ENCODE measurements at places on chromosomes 6 and 20.

GRCh38 chr6:160386869-160387530 lies 38.8 kb downstream of the SLC22A3 start:
- DNase-seq: no peak

DNA sequence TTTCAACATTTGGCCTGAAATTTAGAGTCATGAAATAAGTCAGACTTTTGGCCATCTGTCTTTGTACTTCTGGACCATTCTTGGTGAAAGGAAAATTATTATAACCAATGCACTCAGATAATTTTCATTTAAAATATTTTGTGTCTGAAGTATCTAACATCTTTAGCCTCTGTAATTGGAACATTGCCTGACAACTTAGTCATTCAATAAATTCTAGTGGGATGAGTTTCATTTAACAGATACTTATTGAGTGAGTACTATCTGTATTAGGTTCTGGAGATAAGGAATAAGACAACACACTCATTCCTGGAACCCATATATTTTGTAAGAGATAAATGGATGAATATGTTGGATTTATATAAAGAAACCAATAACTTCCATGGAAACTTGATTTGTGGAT lies 536.0 kb downstream of the BCKDHB start:
- DNase-seq: no peak

- DNase-seq: no peak
Measured at GRCh38 chr6:137874204-137875057, 7.4 kb downstream of the TNFAIP3 start.

DNA sequence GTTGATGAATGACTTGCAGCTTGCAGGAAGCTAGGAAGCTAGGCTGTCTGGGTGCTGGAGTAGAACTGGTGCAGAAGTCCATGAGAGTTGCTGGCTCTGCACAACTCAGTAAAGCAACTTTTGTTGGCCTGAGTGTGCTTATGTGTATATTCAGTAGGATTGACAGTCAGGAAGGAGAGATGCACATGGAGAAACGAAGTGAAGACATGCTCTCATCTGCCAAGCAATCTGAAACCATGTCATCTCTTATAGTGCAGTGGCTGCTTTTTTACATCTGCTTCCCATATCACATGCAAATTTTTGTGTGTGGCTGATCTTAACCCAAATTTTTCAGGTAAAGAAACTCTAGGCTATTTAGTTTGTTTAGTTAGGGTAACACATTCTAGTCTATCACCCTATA lies 252.4 kb upstream of the HS3ST5 start:
- no peak for DNase-seq

- peak; percentile 33 for DNase-seq
Measured at GRCh38 chr20:60271597-60271996, 313.4 kb downstream of the CDH26 start.

DNA sequence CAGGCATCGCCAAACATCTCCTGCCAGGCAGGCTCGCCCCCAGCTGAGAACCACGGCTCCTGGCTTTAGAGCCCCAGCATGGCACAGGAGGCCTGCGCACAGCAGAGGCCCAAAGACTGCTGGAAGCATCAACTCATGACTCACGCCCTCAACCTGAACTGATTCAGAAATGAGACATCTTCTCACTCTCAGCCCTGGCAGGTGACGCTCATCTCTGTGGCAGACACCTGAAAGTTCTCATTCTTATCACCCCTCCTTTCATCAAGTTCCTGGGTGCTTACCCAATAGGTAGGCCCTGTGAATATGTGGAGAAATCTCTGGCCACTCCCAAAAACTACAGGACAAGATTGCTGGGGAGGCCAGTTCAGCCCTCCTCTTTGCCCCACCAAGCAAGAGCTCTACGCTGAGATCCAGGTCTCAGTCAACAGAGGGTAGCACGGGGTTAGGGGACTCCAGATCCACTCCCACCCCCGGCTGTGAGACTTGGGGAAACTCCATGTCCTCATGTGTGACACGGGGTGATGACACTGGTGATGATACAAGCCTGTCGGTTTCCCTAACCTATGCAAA lies 11.3 kb downstream of the NFATC2 start:
- DNase-seq: no peak

DNA sequence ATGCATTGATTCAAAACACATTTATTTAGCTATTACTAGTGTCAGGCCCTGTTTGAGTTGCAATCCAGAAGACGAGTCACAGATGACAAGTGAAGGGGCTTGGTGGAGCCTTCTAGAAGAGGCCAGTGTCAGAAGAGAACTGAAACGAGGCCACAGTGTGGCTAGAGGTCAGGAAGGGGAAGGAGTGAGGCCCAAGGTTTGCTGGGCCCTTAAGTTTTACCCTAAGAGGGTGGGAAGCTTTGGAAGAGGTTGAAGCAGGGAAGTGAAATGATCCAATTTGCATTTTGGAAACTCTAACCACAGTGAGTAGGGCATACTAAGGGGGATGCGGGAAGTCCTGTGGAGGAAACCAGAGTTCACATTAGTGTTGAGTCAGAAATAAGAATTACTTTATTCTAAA lies 25.0 kb downstream of the TTK start:
- DNase-seq: no peak

GRCh38 chr6:38604700-38605099 lies 35.0 kb downstream of the BTBD9 start:
- DNase-seq: no peak

DNA sequence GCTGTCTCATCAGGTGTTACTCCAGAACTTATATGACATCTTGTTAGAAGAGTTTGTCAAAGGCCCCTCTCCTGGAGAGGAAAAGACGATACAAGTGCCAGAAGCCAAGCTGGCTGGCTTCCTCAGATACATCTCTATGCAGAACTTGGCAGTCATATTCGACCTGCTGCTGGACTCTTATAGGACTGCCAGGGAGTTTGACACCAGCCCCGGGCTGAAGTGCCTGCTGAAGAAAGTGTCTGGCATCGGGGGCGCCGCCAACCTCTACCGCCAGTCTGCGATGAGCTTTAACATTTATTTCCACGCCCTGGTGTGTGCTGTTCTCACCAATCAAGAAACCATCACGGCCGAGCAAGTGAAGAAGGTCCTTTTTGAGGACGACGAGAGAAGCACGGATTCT lies 43.7 kb upstream of the SMIM28 start:
- DNase-seq: no peak

DNA sequence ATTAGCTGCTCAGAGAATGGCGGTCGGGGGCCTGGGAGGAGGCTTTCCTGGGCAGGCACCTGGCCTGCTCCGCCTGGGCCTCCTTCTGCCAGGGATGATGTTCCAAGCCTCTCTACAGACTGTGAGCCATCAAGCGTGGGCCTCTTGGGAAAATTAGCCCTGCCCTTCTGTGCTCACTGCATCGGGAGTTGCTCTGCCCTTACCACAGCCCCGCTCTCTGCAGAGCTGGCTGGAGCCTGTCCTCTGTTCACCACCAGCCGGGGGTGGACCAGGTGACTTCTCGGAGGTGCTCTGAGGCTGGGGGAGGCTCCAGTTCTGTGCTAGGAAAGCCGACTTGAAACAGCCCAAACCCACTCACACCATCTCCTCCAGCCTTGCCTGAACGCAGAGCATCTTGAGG lies 24.2 kb downstream of the MDGA1 start:
- peak; percentile 96 for DNase-seq

GRCh38 chr6:11804701-11805100 lies 26.1 kb upstream of the ADTRP start:
- DNase-seq: no peak

- DNase-seq: no peak
Measured at GRCh38 chr20:6070829-6071695, 17.2 kb upstream of the LRRN4 start.

DNA sequence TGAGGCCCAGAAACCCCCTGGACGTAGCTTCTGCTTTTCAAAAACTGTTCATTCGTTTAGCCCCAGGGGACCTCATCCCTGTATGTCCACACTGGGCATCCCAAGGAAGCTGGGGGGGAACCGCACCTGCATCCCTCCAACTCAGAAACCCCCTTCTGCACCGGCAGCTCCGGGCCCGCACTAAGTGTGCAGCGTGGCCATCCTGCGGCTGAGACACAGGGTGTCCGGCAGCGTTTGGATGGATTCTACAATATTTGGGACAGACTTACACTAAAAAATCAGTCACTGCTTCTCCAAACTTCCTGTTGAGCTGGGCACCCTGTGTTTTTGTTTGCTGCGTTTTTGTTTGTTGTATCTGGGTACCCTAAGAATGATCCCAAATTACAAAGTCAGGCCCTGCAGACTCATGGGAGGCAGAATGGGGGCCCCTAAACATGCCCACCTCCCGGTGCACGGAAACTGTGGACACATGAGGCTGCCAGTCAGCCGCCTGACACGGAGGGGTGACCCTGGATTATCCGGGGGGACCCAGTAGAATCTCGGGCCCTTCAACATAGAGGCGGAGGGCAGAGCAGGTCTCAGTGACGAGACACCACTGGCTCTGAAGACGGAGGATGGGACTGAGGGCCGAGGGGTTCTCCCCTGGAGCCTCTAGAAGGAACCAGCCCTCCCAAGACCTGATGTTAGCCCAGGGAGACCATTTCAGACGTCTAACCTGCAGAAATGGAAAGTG lies 88.2 kb upstream of the BHLHE23 start:
- DNase-seq: no peak

DNA sequence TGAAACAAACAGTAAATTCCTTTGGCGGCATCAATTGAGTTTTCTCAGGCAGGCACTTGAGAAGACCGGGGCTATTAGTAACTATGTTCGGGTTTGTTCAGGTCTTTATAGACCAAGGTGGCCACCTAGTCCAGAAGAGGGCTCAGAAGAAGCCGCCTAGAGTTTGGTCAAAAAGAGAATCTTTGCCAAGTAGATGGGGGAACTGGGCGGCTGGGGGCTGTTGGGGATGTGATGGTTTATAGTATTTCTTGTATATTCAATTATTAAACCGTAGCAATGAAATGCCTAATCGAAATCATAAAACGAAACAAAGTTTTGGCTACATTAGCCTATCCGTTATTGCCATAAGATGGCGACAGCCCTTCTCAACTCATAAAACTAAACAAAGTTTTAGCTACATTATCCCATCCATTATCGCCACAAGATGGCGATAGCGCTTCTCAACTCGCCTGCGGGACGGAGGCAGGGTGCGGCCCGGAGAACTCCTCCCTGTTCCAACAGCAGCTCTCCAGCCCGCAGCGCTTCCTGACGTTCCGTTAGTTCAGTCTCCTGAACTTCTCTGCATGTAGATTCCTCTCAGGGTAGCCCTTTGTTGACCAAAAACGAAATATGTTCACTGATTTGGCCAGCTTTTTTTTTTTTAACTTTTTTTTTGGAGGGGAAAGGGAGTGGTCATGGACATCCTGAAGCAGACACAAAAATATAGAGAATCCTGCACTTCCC lies 120.5 kb upstream of the PRSS16 start:
- DNase-seq: peak; percentile 78

GRCh38 chr20:24980291-24981053 lies 12.1 kb downstream of the APMAP start:
- DNase-seq: no peak

DNA sequence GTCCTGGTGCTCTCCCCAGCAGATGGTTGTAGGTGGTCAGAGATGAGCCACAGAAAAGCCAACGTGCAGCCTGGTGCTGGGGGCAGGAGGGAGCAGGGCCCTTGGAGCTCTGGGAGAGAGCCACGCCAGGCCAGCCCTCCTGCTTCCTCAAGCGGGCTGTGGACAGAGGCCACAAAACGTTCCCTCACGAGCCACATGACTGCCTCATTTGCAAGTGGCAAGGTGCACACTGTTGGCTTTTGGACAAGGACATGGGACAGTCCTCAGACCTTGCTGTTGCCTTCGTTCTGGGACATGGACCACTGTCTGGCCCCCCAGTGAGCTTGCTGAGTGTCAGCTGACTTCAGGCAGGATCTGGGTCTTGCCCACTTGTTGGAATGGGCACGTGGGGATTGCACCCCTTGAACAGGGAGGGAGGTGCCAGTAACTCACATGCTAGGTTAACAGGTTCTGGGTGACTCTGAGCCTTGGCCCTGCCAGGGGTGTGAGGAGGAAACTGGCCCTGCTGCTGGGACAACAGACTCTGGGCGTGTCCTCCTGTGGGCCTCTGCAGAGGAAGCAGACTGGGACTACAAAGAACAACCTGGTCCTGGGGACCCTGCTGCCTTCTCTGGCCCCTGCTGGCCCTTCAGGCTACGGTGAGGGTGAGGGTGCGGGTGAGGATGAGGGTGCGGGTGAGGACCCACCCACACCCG lies 2.6 kb downstream of the SLCO4A1 start:
- no peak for DNase-seq

- DNase-seq: no peak
Measured at GRCh38 chr20:7333841-7334240, 566.4 kb downstream of the BMP2 start.
